ENCODE measurements at places on chromosomes 5 and 9.

GRCh38 chr9:136117916-136118319 is 757 bp downstream of the TMEM250 start:
- DNase-seq: no peak

- DNase-seq: no peak
Observed at GRCh38 chr5:112183103-112183711, 235.9 kb downstream of the EPB41L4A start.

GRCh38 chr5:155050384-155051019 is 36.9 kb downstream of the KIF4B start:
- DNase-seq: no peak

- DNase-seq: peak; percentile 56
Observed at GRCh38 chr5:10595672-10596309, 31.9 kb downstream of the ANKRD33B start.

DNA sequence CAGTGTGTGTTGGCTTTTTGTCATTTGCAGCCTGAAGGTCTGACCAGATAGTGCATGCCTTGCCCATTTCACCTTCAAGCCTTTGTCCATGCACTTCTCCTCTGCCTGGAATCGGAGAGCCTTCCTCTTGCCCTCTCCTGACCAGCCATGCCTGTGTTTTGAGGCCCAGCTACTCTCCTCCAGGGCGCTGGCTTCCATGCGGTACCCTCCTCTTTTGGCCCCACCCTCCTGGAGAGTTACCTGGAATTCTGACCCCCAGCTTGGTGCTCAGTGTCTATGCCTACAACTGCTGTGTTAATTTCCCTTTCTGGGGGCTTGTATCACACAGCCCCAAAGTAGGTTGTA is 52.5 kb downstream of the CXXC5 start:
- no peak for DNase-seq

DNA sequence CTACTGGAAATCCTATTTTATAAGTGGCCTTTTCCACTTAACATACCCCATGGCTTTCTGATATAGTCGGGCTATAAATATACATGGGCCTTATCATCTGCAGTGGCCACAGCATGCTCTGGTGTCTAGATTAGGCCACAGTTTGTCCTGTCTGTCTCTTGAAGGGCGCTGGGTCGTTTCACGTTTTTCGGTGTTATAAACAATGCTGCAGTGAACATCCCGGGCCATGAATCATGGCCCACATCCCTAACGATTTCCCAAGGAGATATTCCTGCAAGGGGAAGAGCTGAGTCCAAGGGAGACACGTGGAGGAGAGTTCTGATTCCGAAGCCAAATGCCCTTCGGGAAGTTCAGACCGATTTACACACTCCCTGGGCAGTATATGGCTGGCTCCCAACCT is 8.4 kb downstream of the PLPP7 start:
- DNase-seq: no peak

DNA sequence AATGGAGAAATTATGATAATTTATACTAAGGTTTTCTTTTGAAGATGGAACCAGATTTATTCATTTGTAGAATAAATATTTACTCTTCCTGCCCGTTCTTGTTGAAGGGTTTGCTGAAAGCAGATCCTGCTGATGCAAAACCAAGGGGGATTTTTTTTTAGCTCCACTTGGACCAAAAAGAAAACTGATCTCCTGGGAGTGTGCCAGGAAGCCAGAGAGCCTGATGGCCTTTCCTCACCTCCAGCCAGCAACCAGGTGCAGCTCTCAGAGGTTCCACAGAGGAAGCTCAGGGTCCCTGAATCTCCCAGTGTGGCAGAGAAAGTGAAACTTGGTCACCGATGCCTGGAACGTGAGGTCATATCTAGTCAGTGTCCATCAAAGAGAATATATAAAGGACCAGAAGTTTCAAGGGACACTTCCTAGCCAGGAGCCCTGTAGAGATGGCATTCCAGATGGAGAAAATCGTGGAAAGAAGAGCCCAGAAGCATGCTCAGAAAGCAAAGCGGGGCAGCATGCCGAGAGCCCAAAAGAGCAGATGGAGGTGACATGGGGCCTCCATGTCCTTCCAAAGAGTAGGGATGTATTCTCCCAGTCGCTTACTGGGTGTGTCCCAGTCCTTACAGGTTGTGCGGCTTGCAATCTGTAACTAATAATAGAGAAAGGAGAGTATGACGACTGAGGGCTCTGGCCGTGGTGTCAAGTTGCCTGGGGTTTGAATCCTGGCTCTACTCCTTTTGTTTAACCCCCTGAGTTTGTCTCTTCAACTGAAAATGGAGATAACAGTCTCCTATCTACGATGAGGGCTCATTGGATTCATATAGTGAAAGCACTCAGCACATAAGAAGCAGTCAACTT is 12.2 kb downstream of the AFAP1L1 start:
- no peak for DNase-seq

GRCh38 chr9:36791222-36791950 is 218.7 kb downstream of the MELK start:
- no peak for DNase-seq

GRCh38 chr5:113678924-113679575 is 165.6 kb downstream of the YTHDC2 start:
- peak; percentile 45 for DNase-seq

DNA sequence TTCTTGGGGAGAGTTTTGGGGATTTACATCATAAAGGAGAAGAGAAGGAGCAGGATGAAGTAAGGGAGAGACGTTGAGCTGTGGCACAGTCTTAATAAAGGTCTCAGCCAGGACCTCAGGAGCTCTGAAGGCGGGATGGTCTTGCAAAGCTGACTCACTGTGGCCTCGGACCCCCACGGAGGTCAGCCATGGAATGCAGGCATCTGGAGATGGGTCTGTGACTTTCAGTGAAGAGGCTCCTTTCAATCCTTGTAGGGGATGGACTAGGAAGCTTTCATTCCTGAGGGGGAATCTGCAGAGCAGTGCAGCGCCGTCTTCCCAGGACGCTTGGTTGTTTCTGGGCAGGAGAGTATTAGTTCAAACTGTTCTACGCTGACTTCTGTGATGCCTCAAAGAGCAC is 65.7 kb upstream of the BASP1 start:
- DNase-seq: no peak

DNA sequence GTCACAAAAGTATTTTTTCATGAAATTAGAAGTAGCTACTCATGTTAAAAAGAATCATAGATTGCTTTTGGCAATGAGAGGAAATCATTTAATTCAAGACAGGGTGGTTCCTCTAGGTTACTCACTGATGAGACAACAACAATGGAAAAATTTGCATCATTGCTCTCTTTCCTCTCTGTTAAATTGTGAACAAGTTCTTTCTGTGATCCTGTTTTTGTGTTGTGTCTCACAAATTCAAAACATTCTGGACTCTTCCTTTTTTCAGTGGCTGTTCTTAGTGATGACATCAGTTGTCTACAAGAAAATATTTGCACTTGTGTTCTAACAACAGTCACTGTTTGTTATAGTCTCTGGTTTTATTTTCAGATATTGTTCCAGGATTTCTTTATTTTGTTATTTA is 95.3 kb downstream of the XRCC4 start:
- DNase-seq: no peak

DNA sequence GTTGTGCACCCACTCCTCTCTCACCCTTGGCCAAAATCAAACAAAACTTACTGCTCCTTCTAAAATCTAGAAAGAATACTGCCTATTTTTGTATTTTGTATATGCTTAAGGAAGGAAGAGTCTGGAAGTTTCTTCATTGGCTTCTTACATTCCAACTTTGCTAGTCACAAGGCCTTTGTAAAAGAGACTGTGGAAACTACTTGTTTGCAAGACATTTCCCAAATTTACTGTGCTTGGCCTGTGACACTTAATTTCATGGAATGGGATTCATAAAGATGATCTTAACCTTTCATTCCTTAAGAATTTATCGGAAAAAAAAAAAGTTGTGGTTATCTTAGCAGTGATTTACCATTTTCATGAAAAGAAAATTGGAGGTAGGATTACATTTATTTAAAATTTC is 208.9 kb downstream of the VPS13A start:
- DNase-seq: no peak

DNA sequence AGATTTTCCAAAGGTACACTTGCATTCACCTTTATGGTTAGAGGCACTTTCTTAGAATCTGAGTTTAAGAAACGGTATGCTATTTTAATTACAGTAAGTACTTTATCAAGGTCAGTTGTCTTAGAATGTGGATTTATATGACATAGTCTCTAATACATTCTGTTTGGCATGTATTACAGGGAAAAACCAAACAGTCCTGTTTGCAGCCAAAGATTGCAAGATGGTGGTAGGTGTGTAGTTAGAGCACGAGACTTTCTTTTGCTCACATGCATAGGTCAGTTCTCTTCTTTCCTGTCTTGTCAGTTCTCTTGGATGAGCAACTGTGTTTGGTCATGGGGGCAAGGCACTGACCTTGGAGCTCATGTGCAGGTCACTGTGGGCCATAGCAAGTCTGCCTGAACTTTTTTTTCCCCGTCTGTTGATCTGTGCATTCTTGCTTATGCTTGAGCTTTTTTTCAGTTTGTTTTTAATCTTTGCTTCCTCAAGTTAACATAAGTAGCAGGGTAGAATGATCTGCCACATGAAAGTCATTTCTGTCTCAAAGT is 20.6 kb downstream of the ZSWIM6 start:
- no peak for DNase-seq

Measured in activated CD8-positive, alpha-beta T cell treated with anti-CD3 and anti-CD28 coated beads for 36 hours (primary cell).